ENCODE measurements at places on chromosomes 7 and 10.

- DNase-seq: no peak
Measured at GRCh38 chr10:42477170-42477569, 161.2 kb downstream of the ZNF33B start.

DNA sequence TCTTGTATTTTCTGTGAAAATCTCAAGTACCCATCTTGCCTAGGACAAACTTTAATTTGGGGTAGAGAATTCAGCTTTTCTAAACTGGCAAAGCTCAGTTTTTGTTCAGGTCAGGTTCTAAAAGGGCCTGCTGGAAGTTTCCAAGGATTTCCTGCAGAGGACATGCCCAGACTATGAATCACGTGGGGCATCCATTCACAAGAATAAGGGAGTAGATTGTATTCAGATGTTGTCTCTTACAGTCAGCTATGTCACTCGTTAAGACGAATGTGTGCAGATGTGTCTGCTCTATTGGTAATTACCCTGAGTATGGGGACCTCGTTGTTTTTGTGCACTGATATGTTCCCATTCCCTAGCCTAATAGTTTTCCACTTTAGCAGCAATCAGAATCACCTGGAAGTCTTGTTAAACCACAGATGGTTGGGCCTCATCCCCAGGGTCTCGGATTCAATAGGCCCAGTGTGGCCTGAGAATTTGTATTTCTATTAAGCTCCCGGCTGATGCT is 81.0 kb upstream of the ITPRID1 start:
- DNase-seq: no peak

DNA sequence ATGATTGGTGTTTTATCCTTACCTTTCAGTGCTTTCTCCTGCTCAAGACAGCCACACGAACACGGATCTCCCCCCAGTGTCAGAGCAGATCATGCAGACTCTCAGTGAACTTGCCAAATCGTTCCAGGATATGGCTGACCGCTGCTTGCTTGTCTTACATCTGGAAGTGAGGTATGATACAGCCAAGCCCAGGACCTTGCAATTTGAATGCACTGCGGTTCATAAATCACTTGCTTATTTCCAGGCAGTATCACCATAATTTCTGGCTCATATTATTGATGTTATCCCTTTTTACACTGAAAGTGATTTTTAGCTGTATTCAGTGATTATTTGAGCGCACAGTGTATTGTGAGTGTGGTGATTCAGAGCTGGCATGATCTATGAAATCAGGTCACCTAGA is 129.7 kb upstream of the LRGUK start:
- no peak for DNase-seq

DNA sequence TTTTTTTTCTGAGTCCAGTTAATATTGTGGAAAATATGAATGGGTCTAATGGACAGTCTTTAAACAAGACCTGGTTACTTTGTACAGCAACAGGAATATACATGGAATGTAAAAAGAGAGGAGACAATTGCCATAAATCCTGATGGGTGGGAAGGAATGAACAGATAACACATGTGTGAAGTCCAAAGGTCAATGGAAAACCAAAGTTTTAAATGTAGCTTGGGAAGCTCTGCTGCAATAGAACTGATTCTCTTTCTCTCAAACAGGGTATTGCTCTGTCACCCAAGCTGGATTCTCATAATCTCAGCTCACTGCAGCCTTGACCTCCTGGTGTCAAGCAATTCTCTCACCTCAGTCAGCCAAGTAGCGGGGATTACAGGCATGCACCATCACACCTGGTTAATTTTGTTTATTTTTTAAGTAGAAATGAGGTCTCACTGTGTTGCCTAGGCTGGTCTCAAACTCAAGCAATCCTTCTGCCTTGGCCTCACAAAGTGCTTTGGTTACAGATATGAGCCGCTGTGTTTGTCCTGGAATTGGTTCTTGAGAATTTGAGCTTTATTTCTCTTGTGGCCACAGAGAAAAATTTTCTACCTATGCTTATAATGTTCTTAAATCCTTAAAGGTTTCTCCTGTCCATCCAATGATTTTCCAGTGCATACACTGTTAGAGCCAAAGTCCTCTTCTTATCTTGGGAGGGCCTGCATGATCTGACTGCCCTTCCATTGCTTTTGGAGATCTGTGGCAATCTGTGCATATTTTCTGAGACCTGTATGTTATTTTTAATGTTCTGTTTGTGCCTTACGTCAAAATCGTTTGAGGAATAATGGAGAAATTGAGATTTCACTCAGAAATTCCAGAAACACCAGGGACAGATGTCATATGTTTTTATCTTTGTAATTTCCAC is 30.7 kb upstream of the ZNF92 start:
- DNase-seq: no peak

GRCh38 chr7:145147865-145148264 is 312.0 kb upstream of the TPK1 start:
- DNase-seq: no peak

DNA sequence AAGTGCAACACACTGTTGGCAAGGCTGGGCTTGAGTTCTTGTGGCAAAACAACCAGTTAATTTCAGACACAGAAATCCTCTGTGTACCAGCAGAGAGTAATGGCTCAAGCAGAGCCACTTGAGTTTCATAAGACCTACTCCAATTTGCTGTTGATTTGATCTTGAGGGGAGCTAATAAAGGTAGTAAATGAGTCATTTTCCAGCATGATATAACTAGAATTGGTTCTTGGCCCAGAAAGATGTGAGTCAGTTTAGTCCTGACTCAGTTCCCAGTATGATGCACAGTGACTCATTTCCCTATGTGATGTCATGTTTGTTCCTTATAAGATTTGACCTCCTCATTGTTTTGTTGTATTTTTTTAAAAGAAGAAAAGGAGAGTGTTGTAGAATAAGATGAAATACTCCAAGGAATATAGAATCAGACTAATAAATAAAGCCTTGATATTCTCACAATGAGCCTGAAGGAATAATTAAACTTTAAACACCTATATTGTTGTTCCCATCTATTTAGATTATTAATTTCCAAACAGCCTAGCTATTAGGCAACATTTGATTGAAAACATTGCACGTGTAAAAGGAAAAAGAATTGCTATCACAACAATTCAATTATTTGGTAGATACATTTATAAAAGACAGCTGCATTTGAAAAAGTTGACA is 186.2 kb downstream of the REEP3 start:
- DNase-seq: peak; percentile 73

DNA sequence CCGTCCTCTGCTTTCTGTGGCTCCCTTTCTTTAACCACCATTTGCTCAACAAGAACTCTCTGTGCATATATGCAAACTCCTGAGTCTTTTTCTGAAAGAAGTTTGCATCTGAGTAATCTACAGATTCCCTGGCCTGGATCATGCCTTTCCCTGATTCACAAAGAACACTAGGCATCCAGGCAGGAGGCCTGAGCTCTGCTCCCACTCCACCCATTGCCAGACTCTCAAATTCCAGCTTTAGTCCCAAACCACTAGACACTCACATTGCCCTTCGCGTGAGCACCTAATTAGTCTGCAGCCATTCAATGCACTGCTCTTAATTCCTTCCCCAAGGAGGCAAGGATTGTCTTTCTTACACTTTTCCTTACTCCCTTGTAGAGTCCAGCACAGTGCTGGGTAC is 60.9 kb downstream of the ABCC2 start:
- DNase-seq: no peak
